ENCODE measurements at places on chromosomes 16 and 17. TPM values are rescaled to one million over a fixed set of nuclear protein-coding genes. Genes with fewer than 3 reads are reported as not detected.

- no peak for DNase-seq
Measured at GRCh38 chr17:49739641-49740271, 24.2 kb downstream of the FAM117A start.

GRCh38 chr17:45149037-45149668, 878 bp downstream of the HEXIM1 start:
- DNase-seq, result peak; percentile 96

DNA sequence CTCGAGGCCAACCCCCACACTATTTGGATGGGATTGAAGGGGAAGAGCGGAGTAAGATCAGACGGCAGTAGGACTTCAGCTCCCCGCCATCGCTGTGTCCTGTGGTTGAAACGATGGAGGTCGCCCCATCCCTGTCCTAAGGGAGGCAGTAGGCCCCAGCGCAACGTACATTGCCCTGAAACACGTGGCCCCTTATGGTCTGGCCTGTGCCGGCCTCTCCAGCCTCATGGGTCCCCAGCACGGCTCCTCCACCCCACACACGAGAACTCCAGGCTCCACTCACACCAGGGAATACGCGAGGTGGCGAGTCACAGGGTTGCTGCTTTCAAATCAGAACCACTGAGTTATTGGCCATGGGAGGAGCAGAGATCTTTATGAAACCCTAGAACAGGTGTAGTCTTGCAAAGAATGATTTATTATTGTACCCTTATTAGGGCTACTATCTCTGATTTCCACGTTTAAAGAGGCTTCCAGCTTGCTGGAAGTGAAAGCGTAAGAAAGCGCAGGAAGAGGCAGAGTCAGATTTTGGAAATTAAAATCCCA, 669 bp upstream of the DCTPP1 start:
- DNase-seq, result peak; percentile 82

DNA sequence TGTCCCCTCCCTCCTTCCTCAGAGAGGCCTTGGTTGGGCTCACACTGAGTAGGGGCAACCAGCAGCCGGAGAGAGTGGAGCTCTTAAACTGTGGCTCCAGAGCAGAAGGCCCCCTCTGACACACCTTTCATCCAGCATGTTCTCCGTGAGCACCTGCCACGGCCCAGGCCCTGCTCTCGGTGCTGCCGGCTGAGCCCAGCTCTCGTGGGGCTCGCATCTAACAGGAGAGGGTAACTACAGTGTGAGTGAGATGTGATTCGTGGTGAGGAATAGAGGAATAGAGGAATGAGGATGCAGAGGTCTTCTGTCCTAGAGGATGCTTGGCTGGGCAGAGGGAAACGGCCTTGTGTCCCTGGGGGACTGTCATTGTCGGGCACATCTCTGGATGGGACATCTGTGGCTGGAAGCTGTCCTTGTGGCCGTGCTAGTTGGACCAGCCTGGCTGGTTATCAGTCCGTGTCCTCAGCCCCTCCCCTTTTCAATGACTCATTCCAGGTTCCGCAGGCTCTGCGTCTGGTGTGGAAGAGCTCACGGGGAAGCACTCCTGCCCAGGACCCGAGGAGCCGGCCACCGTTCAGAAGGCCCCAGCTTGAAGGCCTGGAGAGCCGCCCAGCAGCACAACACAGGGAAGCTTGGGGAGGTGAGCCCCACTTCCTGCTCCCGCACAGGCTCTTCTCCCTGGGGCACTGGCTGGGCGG, 11.9 kb upstream of the DNASE1 start:
- DNase-seq, result no peak

GRCh38 chr16:9159839-9160550, 68.6 kb downstream of the HAPSTR1 start:
- peak; percentile 81 for DNase-seq

GRCh38 chr17:15405058-15405415, 62.4 kb downstream of the CDRT4 start:
- no peak for DNase-seq

Gene TEKT5
- total RNA-seq, result 0.57 TPM

Gene DPEP3
- total RNA-seq, result 0.19 TPM
